WTC11 (cell line): ENCODE measurements at places on chromosomes 7 and 10. TPM values are rescaled to one million over a fixed set of nuclear protein-coding genes. Genes with fewer than 3 reads are reported as not detected.

Gene AOAH
- 0.31 to 0.34 TPM in 2 of 3 replicates, not detected in the other for total RNA-seq

- no peak for DNase-seq
Measured at GRCh38 chr7:15567036-15567435, 5.2 kb upstream of the AGMO start.

DNA sequence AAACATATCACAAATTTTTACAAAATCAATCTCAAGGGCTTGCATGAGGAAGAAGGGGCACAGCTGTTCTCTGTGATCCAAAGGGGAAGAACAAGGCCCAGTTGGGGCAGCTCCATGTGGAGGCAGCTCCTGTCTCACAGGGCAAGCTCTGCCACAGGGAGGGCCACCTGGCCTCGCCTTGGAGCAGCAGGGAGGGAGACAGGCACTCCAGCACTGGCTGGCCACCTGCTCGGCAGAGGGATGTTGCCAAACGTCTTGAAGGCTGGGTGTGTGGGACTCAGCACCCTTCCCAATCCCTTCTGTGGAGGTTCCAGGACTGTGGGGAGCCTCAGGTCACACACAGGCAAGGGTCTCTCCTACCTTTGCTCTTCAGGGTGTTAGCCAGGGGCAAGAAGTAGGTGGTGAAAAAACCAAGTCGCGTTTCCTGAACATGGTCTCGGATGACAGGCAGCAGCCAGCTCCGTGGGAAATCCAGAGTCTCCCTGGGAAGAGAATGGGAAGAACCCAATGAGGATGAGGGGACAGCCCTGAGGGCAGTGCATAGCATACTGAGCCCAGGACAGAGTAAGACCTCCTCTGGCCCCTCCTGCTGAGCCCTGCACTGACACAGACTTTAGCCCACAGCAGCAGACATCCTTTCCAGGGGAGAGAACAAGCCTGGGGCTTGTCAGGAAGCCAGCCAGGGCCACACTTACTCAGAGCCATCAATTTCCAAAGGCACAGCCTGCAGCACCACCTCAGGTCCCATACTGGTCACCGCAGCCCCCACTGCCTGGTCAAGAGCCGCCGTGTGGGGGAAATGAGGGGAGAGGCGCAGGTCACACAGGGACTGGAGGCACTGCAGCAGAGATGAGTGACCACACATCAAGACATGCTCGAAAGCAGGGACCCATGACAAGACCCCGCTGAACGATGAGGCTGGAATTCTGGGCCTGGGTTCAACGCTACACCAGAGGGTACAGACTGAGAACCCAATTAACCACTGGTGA, 21.9 kb downstream of the RRP12 start:
- DNase-seq = no peak

Gene PAX4
- total RNA-seq = not detected in 3 replicates

Gene MYH16
- not detected in 3 replicates for total RNA-seq

DNA sequence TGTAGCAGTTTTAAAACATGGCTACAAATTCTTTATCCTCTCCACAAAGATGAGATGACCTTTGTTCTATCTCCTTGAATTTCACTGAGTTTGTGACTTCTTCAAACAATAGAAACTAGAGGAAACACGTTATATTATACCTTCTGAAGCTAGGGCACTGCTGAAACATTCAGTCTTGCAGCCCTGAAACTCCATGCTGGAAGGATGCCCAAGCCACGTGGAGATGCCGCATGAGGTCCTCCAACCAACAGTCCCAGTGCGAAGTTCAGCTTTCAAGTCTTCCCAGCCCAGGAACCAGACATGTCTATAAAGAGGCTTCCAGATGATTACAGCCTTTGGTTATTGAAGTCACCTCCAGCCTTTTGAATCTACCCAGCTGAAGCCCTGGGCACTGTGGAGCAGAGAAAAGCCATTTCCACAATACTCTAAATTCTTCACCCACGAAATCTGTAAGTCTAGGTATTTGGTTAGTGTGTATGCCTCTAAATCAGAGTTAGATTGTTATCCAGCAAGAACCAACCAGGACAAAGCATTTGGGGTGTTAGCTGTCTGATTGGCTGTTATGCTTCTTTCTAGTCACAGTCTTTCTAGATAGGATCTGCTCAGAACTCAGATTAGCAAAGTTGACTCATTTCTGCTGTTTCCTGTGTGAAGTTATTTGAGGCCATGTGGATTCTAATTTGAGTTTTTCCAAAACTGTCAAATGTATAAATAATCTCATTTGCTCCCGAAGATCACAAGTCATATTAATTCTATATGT, 186.5 kb upstream of the TMEM72 start:
- DNase-seq = no peak

- peak; percentile 97 for DNase-seq
Measured at GRCh38 chr7:73683056-73683787, at the start of the genes BUD23 and DNAJC30. Gene BUD23, plus strand, starts transcription at chr7:73683597. Its CDS starts 29 bp downstream, at chr7:73683626. Gene DNAJC30, minus strand, starts transcription at chr7:73683453. Its CDS starts 30 bp downstream, at chr7:73683423.

DNA sequence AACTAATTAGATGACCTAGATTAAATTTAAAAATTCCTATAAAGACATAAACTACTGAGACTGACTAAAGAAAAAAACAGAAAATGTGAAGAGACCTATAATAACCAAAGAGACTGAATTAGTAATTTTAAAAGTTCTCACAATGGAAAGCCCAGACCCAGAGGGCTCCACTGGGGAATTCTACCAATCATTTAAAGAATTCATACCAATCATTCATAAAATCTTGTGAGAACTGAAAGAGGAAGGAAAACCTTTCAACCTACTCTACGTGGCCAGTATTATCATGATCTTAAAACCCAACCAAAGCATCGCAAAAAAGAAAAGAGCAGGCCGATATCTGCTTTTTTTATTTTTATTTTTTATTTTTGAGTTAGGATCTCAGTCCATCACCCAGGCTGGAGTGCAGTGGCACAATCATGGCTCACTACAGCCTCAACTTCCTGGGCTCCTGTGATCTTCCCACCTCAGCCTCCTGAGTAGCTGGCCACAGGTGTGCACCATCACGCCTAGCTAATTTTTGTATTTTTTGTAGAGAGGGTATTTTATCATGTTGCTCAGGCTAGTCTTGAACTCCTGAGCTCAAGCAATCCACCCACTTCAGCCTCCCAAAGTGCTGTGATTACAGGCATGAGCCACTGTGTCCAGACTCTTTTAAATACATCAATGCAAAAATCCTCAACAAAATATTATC, 48.6 kb downstream of the DGKI start:
- no peak for DNase-seq

DNA sequence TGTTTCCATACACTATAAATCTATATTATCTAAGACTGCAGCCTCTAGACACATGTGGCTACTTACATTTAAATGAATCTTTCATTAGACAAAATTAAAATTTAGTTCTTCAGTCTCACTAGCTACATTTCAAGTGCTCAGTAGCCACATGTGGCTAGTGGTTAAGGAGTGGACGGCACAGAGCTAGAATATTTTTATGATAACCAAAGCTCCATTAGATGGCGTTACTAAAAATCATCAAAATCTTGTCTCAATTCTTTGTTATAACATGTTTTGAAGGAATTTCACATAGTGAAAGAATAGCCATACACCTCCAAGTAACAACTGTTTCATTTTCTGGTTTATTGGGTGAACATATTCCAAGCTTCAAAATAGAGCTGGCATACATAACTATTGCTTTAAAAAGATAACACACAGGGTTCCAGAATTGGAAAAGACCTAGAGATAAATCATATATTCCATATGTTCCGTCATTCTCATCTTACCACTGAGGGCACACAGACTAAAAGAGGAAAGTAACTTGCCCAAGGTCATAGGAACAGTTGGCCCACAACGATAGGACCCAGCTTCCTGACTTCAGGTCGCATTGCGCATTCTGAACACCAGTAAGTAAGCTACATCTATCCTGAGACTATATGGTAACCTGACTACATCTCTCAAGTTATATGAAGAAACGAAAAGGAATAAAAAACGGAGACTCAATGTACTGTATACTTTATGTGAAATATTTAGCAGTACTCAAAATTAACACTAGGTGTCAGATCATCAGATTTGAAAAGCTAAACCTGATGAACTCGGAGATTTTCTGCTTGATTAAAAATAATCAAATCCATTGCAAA, 66.6 kb downstream of the CAV1 start:
- DNase-seq = no peak

- DNase-seq = no peak
Measured at GRCh38 chr7:77738871-77739270, 42.6 kb downstream of the RSBN1L start.

GRCh38 chr10:112834751-112835181, 115.3 kb upstream of the TCF7L2 start:
- DNase-seq = no peak

DNA sequence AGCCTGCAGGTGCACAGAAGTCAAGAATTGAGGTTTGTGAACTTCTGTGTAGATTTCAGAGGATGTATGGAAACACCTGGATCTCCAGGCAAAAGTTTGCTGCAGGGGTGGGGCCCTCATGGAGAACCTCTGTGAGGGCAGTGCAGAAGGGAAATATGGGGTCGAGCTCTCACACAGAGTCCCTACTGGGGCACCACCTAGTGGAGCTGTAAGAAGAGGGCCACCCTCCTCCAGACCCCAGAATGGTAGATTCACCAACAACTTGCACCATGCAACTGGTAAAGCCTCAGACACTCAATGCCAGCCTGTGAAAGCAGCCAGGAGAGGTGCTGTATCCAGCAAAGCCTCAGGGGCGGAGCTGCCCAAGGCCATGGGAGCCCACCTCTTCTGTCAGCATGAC, 205.8 kb downstream of the CCSER2 start:
- DNase-seq = peak; percentile 24

GRCh38 chr10:97028126-97028831, 157.5 kb downstream of the SLIT1 start:
- DNase-seq = no peak

- no peak for DNase-seq
Measured at GRCh38 chr10:23198610-23198939, 6.5 kb downstream of the PTF1A start.

Gene KLHDC10
- total RNA-seq = 14.4 to 16.5 TPM (median 15.0 TPM) in 3 replicates

DNA sequence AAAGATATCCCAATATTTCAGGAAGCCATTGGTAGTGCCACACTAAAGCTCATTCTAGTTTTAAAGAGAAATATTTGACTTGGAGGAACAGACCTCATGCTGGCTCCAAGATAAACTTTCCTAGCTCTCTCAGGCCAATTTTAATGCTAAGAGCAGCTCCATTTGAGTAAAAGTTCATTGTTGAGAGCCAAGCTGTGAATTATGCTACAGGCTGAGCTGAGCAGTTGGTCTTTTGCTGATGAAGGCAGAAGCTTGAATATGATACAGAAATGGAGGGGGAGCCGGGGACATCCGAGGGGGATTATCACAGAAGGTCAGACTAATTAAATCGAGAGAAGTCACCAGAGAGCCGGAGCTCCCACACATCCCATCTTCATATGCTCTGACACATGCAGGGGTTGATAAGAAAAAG, 175.7 kb upstream of the AUTS2 start:
- no peak for DNase-seq

Gene ZNF804B
- total RNA-seq = 0.04 TPM in 1 of 3 replicates, not detected in the others

- no peak for DNase-seq
Measured at GRCh38 chr10:78925800-78926319, 142.9 kb upstream of the ZMIZ1 start.

Gene SYT15B
- total RNA-seq = 0.18 to 0.32 TPM (median 0.28 TPM) in 3 replicates

DNA sequence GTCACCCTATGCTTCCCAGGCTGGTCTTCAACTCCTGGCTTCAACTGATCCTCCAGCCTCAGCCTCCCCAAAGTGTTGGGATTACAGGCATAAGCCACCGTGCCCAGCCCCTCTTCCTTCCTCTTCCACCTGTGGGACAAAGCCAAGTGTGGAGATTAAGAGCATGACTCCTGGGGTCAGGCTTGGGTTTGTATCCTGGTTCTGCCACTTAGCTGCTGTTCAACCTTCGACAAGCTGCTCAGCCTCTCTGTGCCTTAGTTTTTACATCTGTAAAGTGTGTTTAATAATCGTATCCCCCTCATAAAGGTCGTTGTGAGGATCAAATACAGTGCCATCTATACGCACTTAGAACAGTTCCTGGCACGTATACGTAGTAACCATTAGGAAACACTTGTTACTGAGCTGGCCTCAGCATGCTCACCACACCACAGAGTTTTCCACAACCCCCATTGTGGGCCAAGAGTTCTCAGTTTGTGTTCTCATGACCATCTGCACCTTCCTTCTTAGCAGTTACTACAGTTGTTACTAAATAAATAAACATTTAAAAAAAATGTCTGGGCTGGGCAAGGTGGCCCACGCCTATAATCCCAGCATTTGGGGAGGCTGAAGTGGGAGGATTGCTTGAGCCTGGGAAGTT, 140.5 kb upstream of the BTBD16 start:
- no peak for DNase-seq

DNA sequence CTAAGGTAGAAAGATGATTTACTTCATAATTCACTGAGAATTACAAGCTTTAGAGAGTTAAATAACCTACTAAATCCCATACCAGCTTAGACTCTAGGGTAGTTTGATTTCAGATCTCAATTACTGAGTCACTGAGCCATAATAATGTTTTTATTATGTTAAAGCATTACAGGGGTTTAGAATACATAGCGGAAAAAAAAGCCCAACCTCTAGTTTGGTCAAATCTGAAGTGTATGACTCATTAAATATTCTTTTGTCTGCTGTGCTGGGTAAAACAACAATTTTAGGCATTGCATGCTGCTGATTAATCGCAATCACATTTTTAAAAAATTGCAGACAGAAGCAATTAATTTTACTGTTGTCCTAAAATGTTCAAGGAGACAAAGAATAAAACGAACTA, 48.5 kb downstream of the MALRD1 start:
- DNase-seq = no peak

GRCh38 chr7:50331564-50332208, 27.2 kb downstream of the IKZF1 start:
- no peak for DNase-seq

DNA sequence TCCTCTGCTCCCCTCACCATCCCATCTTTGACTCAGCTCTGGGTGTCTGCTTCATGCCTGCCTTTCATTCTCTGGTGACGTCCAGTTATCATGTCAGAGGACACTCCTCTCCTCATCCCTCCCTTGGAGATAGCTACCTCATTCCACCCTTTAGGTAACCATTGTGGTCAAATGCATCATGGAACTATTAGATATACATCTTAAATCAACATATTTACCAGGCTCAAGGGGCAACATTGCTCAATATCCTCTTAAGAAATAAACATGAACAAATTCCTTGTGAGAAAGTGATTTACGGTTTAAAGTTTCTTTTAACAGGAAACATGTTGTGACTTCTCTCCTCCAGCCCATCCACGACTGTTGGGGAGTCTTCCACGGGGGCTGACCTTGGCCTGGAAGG, 511.6 kb upstream of the IGFBP3 start:
- no peak for DNase-seq

Gene OPALIN
- total RNA-seq = 0.04 TPM in 1 of 3 replicates, not detected in the others

DNA sequence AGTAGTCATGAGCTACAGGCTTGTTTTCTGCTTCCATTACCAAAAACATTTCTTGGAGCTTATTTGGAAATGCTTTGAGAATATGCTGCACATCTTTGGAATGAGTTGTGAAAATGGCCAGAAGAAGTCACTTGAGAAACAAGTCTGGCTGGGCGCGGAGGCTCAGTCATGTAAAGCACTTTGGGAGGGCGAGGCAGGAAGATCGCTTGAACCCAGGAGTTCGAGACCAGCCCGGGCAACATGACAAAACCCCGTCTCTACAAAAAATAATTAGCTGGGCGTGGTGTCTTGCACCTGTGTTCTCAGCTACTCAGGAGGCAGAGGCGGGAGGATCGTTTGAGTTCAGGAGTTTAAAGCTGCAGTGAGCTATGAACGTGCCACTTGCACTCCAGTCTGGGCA, 882 bp upstream of the CHCHD1 start:
- DNase-seq = no peak
